ENCODE measurements at places on chromosomes 5 and 9.

- DNase-seq = no peak
These were observed 91.1 kb downstream of the ENC1 start for GRCh38 chr5:74549384-74549783.

GRCh38 chr5:157994906-157995519, 136.1 kb upstream of the CLINT1 start:
- DNase-seq = peak; percentile 45

DNA sequence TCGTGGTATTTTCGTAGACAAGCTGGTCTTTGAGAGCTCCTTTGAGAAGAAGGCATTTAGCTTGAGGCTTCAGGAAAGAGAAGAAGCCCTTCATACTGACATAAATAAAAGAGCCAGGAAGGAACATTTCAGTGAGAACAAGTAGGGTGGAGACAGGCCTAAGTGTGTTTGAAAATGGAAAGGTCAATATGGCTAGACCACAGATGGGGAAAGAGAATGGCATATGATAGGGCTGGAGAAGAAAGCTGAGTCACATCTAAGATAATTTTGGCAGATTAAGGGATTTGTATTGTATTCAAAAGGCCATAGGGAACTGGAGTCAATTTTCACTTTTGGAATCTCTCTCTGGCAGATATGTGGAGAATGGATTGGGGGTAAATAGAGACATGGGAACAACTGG, 374.9 kb downstream of the TMEM38B start:
- DNase-seq = no peak

DNA sequence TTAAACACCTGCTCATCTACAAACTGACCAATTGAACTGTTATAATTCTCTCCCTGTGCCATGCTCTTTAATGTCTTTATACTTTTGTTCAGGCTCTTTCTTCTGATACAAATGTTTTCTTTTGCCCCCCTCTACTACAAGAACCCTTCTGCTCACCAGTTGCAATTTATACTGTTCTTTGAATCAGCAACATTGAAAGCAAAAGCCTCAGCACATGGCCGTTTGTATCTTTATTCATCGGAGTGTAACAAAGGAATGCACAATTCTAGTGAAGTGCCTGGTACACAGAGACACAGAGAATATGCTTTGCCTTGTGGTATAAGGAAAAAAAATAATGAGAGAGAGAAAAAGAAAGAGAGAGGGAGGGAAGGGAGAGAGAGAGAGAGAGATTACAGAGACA, 547.1 kb downstream of the CDH12 start:
- DNase-seq = no peak

- no peak for DNase-seq
These were observed 153.6 kb downstream of the GLIS3 start for GRCh38 chr9:4146293-4146692.

All from NCI-H510A treated with DMSO at 0.1 percent for 48 hours (cell line).